ENCODE measurements at places on chromosomes 5 and 9. TPM values are rescaled to one million over a fixed set of nuclear protein-coding genes. Genes with fewer than 3 reads are reported as not detected.

- DNase-seq = no peak
Measured at GRCh38 chr9:69145144-69145715, 28.8 kb upstream of the TJP2 start.

DNA sequence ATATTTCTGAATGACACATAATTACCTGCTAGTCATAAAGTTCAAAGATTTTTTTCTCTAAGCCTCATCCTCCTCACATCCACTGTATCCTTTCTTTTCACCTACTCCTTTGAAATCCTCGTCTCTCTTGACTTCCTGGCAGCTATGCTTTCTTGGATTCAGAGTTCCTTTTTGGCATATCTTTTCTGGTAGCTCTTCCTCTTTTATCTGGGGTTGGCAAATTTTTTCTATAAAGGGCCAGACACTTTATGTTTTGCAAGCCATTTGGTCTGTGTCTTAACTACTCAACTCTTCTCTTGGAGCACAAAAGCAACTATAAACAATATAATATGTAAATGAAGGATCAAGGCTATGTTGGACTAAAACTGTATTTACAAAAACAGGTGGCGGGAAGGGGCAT lies 197.5 kb downstream of the KIAA0825 start:
- no peak for DNase-seq

The CEL gene
- 4.1 TPM for total RNA-seq

DNA sequence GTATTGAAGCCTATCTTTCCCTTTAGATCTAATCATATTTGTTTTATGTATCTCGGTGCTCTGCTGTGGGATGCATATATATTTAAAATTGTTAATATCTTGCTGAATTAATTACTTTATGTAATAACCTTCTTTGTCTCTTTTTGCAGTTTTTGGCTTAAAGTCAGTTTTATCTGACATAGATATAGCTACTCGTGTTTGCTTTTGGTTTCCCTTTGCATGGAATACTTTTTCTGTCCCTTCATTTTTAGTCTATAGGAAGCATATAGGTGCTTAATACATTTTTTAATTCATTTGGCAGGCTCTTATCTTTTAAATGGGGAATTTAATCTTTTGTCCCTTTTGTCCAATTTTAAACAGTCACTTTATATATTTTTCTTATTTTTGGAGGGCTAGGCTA lies 360.6 kb upstream of the PRR16 start:
- DNase-seq = no peak

GRCh38 chr5:53333160-53333559 lies 147.3 kb upstream of the FST start:
- no peak for DNase-seq

Data from GM12878 (cell line).